Body of pancreas (tissue), 4 donors: ENCODE measurements at places on chromosomes 1 and 21.

- no peaks in the 10 kb centered on the region for H3K36me3 ChIP-seq
- no peak for DNase-seq
- no peak overlapping the region for H3K27ac ChIP-seq
- H3K4me3 ChIP-seq: no peak overlapping the region
- H3K27me3 ChIP-seq: peaks cover 18% of the 10 kb centered on the region
- no peaks in the 10 kb centered on the region for H3K4me1 ChIP-seq
Observed at GRCh38 chr1:18199462-18199861, 91.9 kb downstream of the IGSF21 start.

DNA sequence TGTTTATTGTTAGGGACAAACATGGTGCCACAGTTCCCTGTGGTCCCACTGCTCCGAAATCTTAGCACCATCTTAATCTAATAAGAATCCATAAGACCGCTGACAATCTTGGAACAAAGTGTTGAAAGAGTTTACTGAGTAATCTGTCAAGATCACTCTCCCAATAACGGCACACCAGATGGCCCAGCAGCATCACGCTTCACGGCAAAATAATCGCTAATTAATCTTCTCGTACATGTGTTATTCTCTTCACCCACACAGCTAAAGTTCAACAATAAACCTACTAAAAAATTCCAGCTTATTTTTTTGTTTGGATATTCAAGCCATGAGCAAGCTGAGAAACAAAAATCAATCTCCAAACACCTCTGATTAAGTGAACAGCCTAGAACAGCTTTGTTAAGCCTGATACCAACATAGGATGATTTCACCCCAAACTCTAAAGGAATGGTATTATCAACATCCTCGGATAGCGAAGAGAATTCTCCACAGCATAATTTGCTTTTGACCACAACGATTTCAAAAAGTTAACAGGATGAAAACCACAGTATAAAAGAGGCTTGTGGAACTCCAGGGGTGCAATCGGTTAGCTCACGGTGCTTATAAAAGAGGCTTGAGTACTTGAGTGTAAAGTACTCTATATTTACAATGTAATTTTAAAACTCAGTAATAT, 329.9 kb upstream of the GREM2 start:
- no peak overlapping the region for H3K4me3 ChIP-seq
- no peaks in the 10 kb centered on the region for H3K36me3 ChIP-seq
- no peaks in the 10 kb centered on the region for H3K27me3 ChIP-seq
- DNase-seq: no peak
- H3K27ac ChIP-seq: no peak overlapping the region

DNA sequence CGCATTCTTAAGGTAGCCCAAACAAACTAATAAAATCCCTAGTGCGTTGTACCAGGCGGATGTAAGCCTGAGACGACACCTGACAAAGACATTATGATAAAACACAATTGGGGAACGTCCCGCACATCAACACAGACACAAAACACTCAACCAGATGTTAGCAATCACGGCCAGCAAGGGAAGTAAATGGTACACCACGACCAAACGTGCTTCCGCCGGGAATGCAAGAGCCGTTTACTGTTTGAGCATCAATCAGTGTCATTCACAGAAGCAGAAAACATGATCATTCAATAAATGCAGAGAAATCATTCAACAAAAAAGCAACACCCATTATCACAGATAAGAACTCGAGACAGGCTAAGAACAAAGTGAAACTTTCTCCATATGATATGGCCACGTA, 49.4 kb upstream of the COL18A1 start:
- H3K36me3 ChIP-seq: no peaks in the 10 kb centered on the region
- DNase-seq: no peak
- peaks cover 23% of the 10 kb centered on the region for H3K4me1 ChIP-seq
- H3K4me3 ChIP-seq: no peak overlapping the region
- no peaks in the 10 kb centered on the region for H3K27me3 ChIP-seq

- H3K27ac ChIP-seq: no peak overlapping the region
- H3K4me1 ChIP-seq: no peaks in the 10 kb centered on the region
- H3K36me3 ChIP-seq: no peaks in the 10 kb centered on the region
- no peaks in the 10 kb centered on the region for H3K27me3 ChIP-seq
Observed at GRCh38 chr1:69070660-69071373, 496.9 kb upstream of the LRRC7 start.

DNA sequence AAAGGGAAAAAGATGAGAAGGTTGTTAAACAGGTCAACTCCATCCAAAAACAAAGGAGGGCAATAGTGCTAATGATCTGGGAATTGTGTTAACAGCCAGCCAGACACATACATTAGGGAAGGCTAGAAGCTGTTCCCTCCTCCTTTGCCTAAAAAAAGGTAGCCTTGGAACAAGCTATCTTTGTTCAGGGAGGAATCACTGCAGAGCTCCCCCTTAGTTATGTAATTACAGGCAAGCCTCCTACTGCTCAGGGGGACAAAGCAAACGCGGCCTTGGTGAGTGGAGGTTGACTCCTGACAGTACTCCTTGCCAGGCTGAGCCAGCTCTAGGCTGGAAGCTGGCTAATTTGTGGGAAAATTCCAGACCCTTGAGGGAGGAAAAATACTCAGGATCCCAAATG, 97.6 kb downstream of the VAV3 start:
- H3K27me3 ChIP-seq: no peaks in the 10 kb centered on the region
- H3K27ac ChIP-seq: no peak overlapping the region
- DNase-seq: no peak
- H3K36me3 ChIP-seq: no peaks in the 10 kb centered on the region

DNA sequence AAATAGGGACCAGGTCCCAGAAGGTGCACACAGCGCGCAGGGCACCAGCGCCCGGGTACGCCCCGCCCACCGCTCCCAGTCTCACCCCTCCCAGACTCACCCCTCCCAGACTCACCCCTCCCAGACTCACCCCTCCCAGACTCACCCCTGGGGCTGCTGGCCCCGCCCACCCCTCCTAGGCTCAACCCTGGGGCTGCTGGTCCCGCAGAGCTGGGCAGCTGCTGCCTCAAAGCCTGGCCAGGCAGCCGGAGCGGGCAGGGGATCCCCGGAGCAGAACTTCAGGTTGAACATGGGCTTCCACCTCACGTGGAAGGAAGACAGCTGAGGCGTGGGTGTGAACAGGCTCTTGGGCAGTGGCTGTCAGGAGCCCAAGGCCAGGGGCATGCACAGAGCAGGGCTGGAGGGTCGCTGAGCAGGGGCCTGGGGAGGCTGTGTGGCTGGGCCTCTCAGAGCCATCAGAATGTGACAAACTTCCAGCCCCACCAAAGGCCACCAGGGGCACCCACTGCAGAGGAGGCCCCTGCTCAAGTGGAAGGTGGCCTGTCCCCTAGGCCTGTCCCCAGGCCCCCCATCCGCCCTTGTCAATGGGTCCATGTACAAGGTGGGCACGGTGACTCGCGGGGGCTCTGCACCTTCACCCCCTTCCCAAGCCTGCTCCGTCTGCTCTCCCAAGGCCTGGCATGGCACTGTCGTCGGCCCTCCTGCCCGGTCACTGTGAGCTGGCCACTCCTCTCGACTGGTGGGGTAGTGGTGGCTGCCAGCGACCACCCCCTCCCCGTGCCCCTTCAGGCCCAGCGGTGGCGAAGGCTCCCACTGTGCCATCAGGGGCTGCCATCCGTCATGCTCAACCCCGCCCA, 20.4 kb upstream of the SUMO3 start:
- H3K4me3 ChIP-seq: no peak overlapping the region
- no peak overlapping the region for H3K27ac ChIP-seq
- no peaks in the 10 kb centered on the region for H3K4me1 ChIP-seq
- no peaks in the 10 kb centered on the region for H3K36me3 ChIP-seq
- DNase-seq: no peak
- H3K27me3 ChIP-seq: no peaks in the 10 kb centered on the region
